ENCODE measurements at places on chromosomes 12 and 14.

DNA sequence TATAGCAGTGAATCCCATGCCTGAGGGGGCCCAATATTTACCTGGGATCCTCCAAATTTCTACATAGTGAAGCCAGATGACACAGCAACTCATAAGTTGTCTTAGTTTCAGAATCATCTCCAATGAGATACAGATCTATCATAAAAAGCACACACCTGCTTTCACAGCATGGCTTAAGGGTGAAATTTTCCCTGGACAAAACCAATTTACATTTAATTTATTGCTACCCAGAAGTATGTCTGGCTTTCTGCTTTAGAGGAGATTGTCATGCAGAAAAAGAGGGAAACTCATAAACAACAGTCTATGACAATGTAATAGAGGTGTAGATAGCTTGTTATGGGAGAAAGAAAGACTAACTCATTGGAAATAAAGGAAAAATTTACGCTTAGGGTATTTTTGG is 113.0 kb downstream of the MGAT4C start:
- DNase-seq: no peak

DNA sequence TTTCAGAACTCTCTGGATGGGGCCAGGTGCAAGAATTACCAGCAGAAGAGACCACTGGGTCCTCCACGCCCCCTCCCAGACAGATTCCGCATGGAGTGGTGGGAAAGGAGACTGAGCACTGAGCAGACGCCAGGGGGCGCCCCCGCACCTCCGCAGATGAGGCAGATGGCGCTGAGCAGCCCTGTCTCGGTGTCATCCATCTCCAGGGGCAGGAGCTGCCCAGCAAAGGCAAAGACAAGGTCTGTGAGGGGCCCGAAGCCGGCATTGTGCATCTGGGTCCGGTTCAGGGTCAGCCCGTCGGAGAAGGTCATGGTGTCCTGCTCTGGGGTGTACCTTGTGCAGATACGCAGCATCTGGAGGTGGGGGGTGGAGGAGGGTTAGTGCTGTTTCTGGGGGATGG is 6.3 kb upstream of the ITGB7 start:
- DNase-seq: peak; percentile 87

GRCh38 chr14:72332046-72332445 is 399.8 kb downstream of the RGS6 start:
- DNase-seq: no peak

GRCh38 chr14:54976316-54976715 is 50.6 kb downstream of the WDHD1 start:
- DNase-seq: no peak

DNA sequence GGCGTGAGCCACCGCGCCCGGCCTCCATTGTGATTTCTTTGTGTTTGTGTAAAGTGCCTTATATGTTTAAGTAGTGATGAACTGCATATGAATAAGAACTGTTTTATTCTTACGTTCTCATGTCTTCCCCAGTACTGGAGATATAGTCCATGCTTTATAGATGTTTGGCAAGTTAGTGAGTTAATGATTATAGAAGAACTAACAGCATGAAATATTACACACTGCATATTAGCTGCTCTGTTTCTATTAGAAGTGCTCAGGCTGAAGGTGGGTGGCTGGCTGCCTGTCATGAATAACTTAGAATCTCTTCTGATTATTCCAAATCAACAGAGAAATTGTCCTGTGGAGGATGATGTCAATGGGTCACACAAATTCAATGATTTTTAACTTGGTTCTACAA is 709.4 kb downstream of the GALC start:
- DNase-seq: no peak

GRCh38 chr14:72917094-72917802 is 9.0 kb upstream of the DCAF4 start:
- DNase-seq: no peak

DNA sequence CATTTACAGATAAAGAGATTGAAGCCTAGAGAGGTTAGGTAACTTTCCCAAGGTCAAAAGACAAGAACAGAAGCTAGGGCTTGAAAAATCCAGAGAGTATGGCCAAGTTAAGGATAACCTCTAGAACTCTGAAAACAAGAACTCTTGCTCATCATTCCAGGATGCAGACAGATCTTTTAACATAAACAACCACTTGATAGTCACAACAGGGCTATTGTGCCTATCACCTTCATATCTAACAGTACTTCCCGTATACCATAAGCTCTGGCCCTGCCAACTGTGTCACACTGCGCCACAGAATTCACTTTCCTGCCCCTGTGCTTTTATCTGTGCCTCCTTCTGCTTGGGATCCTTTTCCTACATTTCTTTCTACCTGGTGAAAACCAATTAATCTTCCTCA is 18.2 kb downstream of the ERP29 start:
- no peak for DNase-seq

DNA sequence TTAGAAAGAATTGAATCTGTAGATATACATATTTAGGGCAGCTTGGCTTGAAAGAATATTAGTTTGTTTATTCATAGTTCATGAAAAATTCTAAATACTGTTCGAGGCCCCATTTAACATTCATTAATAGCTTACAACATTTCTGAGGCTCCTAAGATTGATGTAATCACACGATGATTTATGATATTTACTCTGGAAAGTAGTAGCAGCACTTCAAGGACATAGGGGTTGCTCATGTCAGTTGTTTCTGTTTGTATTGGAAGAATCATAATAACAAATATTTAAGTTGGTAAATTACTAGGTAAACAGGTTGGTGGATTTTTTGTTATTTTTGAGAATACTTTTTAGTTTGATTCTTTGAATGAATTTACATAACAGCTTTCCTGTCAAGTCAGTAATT is 30.4 kb downstream of the CAND1 start:
- DNase-seq: no peak

DNA sequence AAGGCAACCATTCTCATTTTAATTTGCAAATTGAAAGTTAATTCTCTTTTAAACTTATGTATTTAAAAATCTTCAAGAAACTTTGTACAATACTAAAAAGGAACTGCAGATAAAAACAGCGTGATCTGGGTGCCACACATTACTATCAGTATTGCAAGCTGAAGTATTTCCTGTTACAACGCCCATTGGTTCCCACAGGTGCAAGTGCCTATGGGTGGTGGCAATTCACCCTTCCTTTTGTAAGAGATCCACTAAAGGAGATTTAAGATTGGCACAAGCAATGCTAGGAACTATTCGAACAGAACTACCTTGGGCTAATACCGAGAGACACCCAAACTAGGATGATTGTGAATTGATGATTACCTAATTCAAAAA is 13.2 kb downstream of the TAOK3 start:
- DNase-seq: peak; percentile 65

DNA sequence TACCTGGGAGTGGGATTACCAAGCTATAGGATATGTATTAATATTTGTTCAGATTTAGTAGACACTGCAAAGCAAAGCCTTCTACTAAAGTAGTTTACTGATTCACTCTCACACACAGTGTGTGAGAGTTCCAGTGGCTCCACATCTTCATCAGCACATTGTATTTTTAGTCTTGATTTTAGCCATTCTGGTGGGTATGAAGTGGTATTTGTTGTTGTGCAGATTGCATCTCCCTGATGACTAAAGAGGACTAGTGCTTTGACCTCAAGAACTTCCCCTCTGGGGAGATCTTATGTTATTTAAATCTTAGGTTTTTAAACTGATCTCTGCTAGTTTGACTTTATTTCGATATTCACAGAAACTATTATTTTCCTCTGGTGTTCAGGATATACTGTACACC is 479.7 kb upstream of the RGS6 start:
- no peak for DNase-seq

- no peak for DNase-seq
Observed at GRCh38 chr12:91413581-91414546, 231.2 kb upstream of the DCN start.

GRCh38 chr12:119397540-119397939 is 63.0 kb downstream of the CCDC60 start:
- DNase-seq: no peak

GRCh38 chr12:124222368-124223245 is 72.3 kb upstream of the RFLNA start:
- DNase-seq: no peak

DNA sequence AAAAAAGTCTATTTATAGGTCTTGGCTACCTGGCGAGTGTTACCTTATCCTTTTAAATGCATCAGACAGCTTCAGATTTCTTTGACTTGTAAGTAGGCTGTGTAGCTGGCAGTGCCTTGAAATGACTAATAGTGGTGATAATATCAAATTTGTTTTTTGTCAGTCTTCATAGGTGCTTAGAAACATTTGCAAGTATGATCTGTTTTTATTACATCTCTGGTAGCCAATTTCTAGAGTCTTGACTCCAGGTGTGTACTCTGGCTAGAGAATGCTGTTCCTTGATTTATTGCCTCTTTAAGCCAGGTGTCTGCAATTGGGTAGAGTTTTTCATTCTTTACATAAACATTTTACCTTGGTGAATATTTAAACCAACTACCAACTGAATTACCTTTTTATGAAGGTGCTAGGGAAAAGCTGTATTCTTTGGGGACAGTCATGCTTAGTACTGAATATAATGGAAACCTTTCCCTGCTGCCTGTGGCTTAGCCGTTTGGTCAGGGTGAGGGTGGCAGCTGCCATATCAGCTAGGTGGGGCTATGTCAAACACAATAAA is 32.6 kb downstream of the MLXIP start:
- DNase-seq: no peak

- no peak for DNase-seq
Observed at GRCh38 chr12:109808876-109809646, 24.1 kb downstream of the TRPV4 start.

DNA sequence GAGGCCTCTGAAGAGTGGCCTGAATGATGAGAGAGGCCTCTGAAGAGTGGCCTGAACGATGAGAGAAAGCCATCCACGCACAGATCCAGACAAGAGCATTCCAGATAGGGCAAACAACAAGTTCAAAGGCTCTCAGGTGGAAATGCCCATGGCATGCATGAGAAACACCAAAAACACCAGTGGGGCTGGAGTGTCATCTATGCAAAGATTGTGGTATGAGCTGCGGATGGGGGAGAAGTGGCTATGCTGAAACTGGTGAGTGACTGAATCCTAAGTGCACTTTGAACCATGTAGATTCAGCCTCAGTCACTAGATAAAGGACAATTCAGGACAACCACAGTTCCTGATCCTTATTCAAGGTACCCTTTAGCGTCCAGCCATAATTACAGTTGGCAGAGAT is 79.4 kb upstream of the GZMB start:
- no peak for DNase-seq

GRCh38 chr14:104930526-104931303 is 6.0 kb downstream of the PLD4 start:
- no peak for DNase-seq

GRCh38 chr14:89418452-89418851 is 1.4 kb upstream of the FOXN3 start:
- no peak for DNase-seq

GRCh38 chr14:75794615-75795038 is 133.6 kb downstream of the TTLL5 start:
- no peak for DNase-seq
